ENCODE measurements at places on chromosomes 2 and 18. TPM values are rescaled to one million over a fixed set of nuclear protein-coding genes. Genes with fewer than 3 reads are reported as not detected.

GRCh38 chr2:27297195-27297594 lies 11.1 kb downstream of the UCN start:
- no peak for DNase-seq

CYP26B1 gene
- 4.5 TPM for total RNA-seq

DSG4 gene
- not detected for total RNA-seq

DNA sequence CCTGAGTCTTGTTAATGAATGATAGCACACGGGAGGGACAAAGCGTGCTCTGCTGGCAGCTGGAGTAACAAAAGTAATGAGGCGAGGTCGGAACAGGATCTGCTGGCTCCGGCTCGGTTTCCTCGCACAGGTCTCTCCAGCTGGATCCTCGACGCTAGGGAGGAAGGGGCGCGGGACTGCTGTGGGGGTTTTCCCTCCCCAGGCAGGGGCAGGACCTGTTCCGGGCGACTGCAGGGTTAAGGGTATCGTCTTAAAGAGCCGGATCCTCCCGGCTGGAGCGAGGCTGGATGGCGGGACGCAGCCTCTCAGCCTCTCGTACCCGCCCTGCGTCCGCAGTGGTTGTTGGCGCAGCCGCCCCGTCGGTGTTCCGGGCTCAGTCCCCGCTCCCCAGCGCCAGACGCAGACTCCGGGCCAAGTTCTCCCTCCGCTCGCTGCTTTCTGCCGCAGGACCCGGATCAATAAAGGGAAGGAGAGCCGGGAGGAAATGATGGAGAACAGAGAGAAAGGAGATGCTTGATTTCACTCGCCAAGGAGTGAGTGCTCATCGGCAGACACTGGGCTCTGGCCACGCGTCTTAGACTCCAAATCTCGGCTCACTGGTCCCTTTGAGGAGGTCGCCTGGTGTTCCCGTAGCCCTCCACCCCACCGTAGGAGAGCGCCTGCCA lies 1.1 kb upstream of the LIPG start:
- no peak for DNase-seq

All from spinal cord (tissue), 10 donors.